ENCODE measurements at places on chromosomes 7 and 10. TPM values are rescaled to one million over a fixed set of nuclear protein-coding genes. Genes with fewer than 3 reads are reported as not detected.
A peak's percentile ranks its signal among the peaks of the same experiment; 100 is the strongest.

UBE2H gene
- 43.6 TPM for total RNA-seq

PLXNA4 gene
- not detected for total RNA-seq

ATG9B gene
- total RNA-seq, result 5.1 TPM

LDB3 gene
- 0.07 TPM for total RNA-seq

PPP1R17 gene
- total RNA-seq, result 0.20 TPM

ZNF425 gene
- total RNA-seq, result 2.8 TPM

DDX21 gene
- total RNA-seq, result 40.5 TPM

KLF14 gene
- total RNA-seq, result 0.27 TPM

PLEKHS1 gene
- total RNA-seq, result not detected

AKR1C4 gene
- not detected for total RNA-seq

GRCh38 chr7:45180084-45180986, 22.7 kb downstream of the RAMP3 start:
- DNase-seq, result no peak

DNA sequence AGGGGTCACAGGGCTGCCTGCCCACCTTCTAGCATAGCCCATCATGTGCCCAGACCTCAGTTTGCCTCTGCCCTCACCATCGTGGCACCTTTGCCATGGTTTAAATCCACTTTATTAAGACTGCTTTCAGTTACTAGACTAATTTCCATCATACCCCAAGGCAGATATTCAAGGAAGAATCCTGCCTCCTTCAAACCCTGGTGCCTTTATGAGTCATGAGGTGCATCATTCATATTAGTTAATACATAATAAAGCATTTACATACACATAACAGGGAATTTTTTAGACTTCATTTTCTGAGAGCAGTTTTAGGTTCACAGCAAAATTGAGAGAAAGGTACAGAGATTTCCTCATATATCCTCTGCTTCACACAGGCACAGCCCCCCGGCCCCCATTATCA, 62.8 kb downstream of the CXCL12 start:
- no peak for DNase-seq

- no peak for DNase-seq
These were observed 1.1 kb upstream of the SEMA4G start for GRCh38 chr10:100968062-100968736.

DNA sequence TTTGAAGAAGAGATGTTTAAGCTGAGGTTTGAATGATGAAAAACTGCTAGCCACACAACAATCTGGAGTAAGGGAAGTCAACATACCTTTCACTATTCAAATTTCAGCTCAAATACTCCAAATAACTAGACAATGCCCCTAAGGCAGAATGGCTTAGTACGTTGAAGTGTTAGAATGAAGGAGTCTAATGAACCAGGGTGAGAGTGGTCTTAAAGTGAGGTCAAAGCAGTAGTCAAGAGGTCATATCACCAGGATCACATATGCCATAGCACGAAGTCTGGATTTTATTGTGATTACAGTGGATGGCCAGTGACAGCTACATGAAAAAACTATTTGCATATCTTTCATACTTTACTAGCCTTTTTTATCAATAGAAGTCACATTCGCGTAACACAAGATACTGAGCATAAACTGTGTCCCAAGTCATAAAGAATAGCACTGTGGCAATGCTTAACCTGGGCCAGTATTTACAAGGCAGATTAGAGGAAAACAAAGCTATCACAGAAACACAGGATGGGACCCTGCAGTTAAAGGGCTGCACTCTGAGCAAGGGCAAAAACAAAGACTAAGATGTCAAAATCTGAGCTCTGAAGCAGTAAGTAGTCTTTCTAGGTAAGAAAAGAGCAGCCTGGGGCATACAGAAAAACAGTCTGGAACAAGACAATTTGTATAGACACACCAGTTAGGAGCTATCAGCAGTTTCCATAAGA, 61.5 kb downstream of the HYCC1 start:
- no peak for DNase-seq

- DNase-seq, result no peak
These were observed 113.2 kb upstream of the IFRD1 start for GRCh38 chr7:112336936-112337576.

DNA sequence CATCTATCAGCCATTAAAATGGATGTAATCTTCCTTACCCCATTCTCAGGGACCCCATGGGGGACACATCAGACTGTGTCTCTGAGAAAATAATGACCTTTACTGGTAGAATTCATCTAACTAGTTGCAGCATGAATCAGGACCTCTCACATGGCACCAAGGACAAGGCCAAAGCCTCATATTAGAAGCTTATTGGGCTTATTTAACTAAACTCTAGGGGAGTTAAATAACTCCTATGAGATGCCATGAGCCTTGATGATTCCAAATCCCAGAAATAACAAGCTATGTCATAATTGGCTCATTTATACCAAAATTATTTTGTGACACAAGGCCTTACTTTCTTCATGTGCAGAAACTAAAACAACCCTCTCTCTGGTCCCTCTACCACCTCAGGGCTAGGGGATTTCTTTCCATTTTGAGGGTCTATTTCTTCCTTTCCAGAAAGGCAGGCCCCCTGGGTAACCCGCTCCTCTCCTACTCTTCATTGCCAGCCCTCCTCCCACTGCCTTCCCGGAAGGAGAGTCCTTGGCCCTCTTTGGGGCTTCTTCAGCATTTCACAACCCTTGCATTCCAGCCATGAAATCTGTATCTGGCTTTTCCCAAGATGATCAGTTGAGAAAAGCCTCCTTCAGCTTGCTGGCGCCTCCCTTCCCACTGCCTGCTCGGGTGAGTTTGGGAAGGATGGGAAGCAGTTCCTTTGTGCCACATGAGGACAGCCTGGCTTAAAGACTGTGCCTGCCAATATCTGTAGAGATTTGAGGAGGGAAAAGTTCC, 41.8 kb upstream of the TRIM8 start:
- DNase-seq, result no peak

- no peak for DNase-seq
These were observed 66.2 kb downstream of the FAM53B start for GRCh38 chr10:124677749-124678556.

DNA sequence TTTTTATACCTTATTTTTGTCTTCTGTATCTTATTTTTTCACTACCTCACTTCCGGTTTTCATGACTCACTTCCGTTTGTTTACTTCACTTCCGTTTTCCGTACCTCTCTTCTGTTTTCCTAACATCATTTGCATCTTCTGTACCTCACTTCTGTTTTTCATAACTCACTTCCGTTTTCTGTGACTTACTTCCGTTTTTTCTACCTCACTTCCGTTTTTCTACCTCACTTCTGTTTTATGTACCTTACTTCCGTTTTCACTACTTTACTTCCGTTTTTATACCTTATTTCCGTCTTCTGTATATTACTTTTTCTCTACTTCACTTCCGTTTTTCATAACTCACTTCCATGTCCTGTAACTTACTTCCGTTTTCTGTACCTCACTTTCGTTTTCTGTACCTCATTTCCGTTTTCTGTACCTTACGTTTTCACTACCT, 492.5 kb upstream of the AKR1E2 start:
- no peak for DNase-seq

DNA sequence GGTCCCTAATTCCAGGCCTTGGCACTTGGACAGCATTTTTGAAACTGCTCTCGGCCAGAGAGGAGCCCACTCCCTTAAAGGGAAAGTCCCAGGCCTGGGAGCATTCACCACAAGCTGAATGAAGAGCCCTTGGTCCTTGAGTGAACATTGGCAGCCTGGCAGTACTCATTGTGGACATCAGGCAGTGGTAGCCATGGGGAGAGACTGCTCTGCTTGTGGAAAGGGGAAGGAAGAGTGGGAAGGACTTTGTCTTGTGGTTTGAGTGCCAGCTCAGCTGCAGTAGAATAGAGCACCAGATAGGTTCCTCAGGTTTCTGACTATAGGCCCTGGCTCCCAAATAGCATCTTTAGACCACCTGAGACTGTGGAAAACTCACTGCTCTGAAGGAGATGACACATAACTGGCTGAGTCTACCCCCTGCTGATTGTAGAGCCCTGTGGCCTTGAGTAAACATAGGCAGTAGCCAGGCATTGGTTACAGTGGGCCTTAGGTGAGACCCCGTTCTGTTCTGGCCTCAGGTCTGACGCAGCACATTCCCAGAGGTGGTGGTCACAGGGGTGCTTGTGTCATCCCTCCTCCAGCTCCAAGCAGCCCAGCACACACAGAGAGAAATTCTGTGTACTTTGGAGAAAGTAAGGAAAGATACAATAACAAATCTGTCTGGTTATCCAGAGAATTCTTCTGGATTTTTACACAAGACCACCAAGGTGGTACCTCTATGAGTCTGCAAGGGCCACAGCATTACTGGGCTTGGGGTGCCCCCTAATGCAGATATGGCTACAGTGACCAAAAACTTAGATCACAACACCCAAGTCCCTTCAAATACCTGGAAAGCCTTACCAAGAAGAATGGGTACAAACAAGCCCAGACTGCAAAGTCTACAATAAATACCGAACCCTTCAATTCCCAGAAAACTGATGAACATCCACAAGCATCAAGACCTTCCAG, 153.8 kb downstream of the GNAI1 start:
- no peak for DNase-seq

DNA sequence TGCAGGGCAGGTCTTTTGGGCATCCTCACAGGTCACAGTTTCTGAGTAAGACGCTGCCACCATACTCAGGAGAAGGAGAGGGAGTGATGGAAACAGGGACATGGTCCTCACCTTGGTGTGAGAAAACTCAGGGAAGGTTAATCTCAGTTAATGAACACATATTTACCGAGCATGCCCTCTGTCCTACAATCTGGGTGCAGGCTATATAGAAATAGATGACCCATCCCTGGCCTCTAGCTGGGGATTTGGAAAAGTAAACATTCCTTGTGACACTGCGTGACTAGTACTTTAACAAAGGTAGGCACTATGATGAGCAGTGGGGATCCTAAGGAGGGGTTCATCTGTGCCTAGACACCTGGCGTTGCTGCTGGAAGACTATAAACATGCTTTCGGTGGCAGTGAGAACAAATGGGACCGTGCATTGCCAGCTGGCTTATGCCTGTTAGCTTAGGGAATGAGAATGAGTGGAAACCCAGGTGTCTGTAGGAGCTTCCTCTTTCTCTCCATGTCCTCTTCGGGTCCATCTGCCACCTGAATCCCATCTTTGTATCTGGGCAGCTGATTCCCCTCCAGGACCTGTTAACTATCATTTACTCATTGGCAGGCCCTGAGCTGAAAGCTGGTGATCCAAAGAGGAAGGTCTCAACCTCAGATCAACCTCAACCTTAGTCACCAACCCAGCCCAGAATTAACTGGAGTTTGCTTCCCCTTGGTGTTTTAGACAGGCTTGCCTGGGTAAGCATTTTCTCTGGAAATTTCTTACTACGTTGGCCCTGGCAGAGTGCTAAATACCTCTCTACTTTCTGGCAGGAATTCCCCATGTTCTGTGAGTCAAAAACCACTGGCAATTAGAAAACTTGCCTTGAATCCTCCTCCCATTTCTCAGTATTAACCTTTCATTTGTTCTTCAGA, 794 bp downstream of the MBL2 start:
- no peak for DNase-seq

- no peak for DNase-seq
These were observed 271.9 kb upstream of the DGKB start for GRCh38 chr7:15174485-15174884.

DNA sequence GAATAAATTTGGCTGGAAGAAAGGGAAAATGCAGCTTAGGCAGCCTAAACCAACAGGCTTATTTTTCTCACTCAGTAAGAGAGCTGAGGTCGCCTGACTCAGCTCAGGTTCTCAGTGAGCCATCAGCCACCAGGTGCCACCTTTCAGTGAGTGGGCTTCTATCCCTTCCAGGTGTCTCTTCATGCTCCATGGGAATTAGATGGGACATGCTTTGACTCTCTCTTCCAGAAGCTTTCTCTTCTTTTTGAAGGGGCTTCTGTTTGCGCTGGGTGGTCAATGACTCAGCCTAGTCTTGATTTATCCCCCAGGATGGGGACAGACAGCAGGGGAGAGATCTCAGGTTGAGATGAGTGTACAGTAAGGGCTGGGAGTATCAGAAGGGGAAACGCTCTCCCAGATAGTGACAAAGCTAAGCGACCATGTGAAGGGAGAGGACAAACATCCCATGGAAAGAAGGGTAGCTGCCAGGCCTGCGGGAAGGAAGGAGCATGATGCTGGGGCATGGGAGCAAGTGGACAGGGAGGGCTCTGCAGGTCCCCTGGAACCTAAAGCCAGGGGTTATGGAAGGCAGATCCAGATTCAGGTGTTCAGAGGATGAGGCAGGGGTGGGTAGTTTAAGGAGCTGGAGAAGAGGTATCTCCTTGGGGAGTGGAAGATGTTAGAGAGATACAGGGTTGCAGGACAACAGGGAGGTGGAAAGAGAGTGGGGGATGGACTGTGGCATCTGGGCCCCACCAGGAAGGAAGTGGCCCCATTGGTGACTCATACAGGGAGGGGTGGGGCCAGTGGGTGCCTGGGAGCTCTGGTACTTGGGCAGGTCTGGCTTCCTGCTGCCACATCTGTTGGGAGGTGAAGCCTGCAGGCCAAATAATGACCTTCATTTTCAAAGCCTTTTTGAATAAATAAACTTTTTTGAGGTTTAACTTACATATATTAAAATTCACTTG, 32.5 kb downstream of the OGDH start:
- peak; percentile 72 for DNase-seq

GRCh38 chr10:94549221-94549620, 3.6 kb downstream of the HELLS start:
- no peak for DNase-seq

DNA sequence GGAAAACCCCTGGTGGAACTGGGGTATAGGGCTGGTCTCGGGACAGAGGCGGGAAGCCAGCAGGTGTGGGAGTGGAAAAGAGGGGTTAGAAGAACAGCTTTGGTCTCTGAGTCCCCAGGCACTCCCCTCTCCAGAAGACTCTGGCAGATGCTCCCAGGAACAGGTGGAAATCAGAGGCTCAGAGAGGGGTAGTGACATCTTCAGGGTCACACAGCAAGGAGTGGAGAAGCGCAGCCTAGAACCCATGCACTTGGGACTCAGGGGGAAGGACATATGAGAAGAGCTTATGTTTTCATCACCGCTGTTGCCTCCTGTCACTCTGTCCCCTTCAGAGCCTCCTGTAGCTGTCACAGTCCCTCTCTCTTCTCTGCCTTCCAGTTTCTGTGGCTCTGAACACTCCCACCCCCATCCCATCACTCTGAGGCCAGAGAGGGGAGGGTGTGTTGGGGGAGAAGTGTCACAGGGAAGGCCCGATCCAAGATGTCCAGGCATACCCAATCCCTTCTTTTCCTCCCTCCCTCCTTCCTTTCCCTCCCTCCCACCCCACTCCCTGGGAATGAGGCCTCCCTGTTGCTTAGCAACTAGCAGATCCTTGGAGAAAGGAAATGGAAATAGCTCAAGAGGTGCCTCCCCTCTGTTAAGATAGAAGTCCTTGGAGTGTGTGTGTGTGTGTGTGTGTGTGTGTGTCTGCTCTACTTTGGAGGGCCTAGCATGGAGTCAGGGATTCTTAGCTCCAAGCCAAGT, 32.0 kb downstream of the SRRM3 start:
- no peak for DNase-seq

GRCh38 chr7:132541656-132542055, 34.6 kb downstream of the PLXNA4 start:
- no peak for DNase-seq

GRCh38 chr7:101602484-101603241, 26.4 kb downstream of the MYL10 start:
- peak; percentile 73 for DNase-seq

GRCh38 chr7:47582764-47583738, 1.1 kb upstream of the TNS3 start:
- no peak for DNase-seq

GRCh38 chr10:130175074-130175473, 38.9 kb downstream of the GLRX3 start:
- DNase-seq, result no peak

GRCh38 chr7:81211204-81211933, 292.5 kb upstream of the SEMA3C start:
- no peak for DNase-seq

Data from B cell (primary cell).